Epithelial cell of esophagus (primary cell): ENCODE measurements at places on chromosomes 12 and 14.

DNA sequence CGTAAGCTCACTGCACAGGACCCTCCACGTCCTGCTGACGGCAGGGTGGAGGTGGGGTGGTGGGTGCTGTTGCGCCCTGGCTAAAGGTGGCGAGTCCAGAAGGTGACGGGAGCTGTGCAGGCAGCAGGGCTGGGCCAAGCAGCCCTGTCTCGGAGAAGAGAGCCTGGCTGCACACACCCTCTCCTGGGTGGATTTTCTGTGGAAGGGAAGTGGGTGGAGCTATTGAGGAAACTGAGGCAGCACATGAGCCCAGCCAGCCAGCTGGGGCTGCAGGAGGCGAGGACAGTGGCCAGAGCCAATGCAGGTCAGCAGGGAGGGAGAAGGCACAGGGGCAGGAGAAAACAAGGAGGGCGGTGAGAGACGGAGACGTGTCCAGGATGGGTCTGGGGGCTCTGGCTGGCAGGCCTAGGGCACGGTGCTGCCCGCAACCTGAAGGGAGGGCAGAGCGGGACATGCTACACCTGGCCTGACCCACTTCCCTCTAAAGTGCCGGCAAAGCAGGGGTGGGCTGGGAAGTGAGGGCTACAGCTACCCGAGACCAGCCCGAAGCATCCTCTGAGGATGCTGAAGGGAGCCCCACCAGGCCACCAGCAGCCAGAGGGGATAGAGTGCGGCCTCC, 20.5 kb downstream of the BTBD6 start:
- no peak for DNase-seq

DNA sequence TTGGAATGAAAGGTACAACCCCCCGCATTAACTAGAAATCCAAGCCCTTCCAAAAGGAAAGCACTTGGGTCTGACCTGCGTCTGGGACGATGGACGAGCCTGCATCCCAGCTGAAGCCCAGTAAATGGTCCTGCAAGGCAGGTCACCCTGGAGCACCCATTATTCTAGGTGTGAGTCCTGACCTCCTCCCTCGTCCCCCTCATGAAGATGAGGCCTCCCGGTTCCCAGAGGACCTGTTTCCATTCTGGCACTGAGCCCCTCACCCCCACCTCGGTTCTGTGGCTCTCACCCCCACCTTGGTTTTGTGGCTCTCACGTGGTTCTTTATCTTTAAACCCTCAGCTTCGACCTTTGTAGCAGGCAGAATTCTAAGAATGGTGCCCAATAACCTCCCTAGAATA, 7.3 kb downstream of the IFI27 start:
- DNase-seq: no peak

- DNase-seq: peak; percentile 93
Observed at GRCh38 chr14:102532204-102532658, 22.7 kb upstream of the ANKRD9 start.

GRCh38 chr14:47153746-47154145, 502.2 kb upstream of the RPL10L start:
- no peak for DNase-seq

DNA sequence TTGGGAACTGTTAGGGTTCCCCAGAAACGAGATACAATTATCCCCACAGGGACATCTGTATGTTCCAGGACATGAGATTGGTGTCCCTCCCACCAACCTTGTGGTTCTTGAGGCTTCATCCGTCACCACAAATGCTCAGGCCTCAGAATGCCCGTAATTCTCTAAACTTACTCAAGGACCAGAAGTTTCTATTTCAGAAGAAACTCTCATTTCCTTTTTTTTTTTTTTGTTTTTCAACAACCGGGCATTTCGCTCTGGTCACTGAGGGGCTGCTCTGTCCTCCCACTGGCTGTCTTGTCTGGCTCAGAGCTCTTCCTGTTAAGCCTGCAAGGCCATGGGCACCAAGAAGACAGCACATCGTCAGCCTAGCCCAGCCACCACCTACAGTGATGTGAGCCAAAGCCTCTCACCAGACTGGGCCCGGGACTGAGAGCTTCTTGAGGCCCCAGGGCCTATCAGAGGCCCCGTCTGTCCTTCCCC, 36.2 kb downstream of the VDR start:
- DNase-seq: no peak

GRCh38 chr12:39764944-39765560, 145.4 kb upstream of the ABCD2 start:
- peak; percentile 60 for DNase-seq

DNA sequence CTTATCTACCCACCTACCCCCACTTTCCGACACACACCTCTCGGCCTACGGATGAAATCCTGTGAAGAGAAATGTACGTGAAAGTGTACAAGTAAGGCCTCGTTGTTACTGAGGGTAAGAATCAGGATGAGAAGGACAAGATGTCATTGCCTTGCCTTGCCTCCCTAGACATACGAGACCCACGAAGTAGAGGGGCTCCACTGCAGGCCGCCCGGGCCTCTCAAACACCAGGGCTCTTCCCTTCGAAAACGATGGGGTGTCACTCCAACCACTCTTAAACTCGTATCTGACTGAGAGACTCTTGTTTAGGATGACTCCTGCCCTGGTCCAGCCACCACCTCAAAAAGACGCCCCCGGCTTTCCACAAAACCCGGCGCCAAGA, 498 bp downstream of the RACGAP1 start:
- peak; percentile 25 for DNase-seq

DNA sequence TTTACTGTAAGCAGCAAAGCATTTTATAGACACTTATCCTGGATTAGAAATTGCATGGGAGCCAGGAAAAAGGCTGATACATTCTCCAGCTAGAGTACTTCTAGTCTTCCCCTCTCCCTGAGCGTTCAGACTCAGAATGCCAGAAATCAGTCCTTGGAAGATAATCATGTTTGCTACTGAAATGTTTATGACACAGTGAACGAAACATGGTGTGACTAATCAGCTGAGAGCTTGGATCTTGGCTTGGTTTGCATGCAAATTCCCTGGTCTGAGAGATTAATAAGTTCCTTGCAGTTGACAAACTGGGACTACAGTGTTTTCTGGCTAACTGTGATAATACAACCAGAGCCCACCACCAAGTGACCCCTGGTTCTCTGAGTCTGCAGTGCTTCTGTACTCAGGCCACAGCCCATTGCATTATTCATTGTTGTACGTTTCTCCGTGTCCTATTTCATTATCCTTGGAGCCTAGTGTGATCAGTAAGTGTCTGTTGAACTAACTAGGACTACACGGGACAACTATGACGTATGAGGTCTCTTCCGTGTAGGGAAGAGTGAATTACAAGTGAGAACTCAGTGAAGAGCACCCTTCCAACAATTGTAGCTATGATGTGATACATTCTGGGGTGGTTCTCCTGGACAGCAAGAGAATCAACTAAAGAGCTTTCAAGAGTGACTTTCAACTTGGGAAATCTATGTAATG, 34.6 kb upstream of the EVL start:
- peak; percentile 88 for DNase-seq

- peak; percentile 53 for DNase-seq
Observed at GRCh38 chr12:38890102-38890855, 15.1 kb downstream of the CPNE8 start.

GRCh38 chr14:39107591-39107996, 4.6 kb upstream of the SEC23A start:
- peak; percentile 51 for DNase-seq

DNA sequence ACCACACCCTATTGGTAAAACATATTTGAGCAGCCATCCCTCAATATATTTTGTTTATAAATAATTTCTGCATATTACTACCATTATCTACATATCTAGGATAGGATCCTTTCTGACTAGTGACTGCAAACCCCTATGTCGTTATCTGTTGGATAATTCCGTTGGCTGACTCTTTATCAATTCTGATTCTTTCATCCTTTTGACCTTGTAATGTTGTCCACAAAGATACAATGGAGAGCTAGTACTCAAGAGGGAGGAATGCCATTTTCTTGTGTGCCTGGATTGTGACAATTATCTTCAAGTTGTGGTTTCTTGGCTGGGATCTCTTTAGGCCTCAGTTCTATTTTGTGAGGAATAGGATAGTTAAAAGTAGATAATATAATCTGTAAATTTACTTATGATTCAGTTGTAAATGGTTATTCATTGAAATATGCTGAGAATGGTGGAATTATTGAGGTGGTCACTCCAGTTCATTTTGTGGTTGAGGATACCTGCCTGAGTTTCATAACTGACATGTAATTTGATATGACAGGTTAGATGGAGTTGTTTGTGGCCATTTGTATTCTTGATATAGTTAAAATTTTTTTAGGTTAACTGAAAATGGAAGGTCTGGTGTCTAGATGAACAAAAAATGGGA, 10.1 kb downstream of the CHST11 start:
- no peak for DNase-seq

DNA sequence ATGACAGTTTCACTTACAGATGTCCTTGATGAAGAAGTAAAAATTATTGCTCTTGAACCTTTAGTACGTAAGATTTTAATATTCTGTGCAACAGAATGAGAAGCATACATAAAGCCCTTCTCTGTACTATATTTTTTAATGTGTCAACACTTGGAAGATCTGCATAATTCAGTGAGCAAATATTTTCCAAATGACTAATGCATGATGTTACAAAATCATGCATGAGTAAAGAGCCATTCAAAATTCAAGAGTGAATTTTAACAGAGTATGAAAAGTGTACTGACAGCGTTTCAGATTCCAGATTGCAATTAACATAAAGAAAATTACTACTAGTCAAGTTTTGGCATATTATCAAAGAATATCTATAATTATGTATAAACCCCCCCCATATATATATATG, 101.4 kb upstream of the BBS10 start:
- peak; percentile 77 for DNase-seq

- no peak for DNase-seq
Observed at GRCh38 chr12:46825591-46826414, at the start of gene SLC38A4. SLC38A4 (minus strand) TSS chr12:46825997; CDS start chr12:46793071, 32,926 bp downstream.

- no peak for DNase-seq
Observed at GRCh38 chr12:19671695-19672094, 232.4 kb downstream of the AEBP2 start.

GRCh38 chr12:59499774-59500173, 96.1 kb upstream of the SLC16A7 start:
- no peak for DNase-seq

- DNase-seq: no peak
Observed at GRCh38 chr12:6392504-6392903, 8.5 kb downstream of the LTBR start.

- DNase-seq: no peak
Observed at GRCh38 chr12:131634037-131634436, 76.9 kb upstream of the SFSWAP start.

- DNase-seq: peak; percentile 91
Observed at GRCh38 chr12:11795913-11796459, 146.5 kb downstream of the ETV6 start.

- no peak for DNase-seq
Observed at GRCh38 chr14:29802211-29802610, 125.4 kb downstream of the PRKD1 start.

DNA sequence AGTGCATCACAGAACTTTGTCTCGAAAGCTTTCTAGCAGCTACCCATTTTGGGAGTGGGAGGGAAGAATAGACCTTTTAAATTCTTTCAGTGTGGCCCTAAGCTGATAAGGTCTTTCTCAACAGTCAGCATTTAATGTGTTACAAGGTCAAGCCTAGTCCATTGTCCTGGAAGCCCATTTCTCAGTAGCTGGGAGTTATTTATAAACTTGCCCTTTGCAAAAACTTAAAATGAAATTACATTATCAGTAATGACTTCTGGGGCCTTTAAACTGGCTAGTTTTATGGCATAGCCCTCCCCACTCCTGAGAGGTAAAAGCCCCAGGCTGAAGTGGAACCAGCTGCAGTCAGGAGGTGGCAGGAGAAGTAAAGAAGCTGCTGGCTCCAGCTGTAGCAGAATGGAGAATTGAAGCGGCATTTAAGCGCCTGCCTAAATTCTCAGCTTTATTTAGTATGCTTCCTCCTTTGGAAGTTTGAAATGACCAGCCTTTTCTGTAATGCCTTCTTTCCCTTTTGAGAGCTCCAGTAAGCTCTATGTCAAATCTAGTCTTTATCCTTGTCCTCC, 12.4 kb downstream of the COPZ1 start:
- no peak for DNase-seq

- DNase-seq: no peak
Observed at GRCh38 chr12:53996240-53997203, 3.4 kb upstream of the HOXC9 start.

- DNase-seq: no peak
Observed at GRCh38 chr12:42534184-42534838, 55.2 kb downstream of the PRICKLE1 start.

DNA sequence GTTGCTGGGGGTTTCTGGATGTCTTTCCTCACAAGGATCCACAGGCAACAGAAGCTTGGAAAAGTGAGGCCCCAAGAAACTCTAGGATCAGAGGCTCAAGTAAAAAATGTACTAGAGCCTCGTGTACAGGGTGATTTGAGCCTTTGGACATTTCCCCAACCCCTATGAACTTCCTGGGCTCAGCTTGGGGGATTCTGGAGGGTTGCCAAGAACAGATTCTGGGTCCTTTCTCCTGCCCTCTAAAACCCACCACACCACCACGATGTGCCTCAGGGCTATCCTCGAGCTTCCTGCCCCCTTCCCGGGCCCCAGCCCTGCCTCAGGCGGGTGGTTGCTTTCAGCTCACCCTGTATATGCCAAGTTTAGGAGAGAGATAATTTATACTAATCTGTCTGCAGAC, 583 bp downstream of the FAM186B start:
- no peak for DNase-seq

GRCh38 chr12:98587084-98587483, 6.4 kb upstream of the SLC25A3 start:
- DNase-seq: no peak
